ENCODE measurements at places on chromosomes 16 and 17.
A peak's percentile ranks its signal among the peaks of the same experiment; 100 is the strongest.

- peak; percentile 94 for DNase-seq
Observed at GRCh38 chr17:68035131-68035522, 408 bp upstream of the KPNA2 start.

GRCh38 chr16:75868636-75869632, 142.6 kb upstream of the CPHXL start:
- DNase-seq = no peak

- no peak for DNase-seq
Observed at GRCh38 chr17:1627182-1627981, 1.3 kb downstream of the SLC43A2 start.

- DNase-seq = peak; percentile 54
Observed at GRCh38 chr16:84065536-84066132, 23.0 kb upstream of the SLC38A8 start.

- peak; percentile 1 for DNase-seq
Observed at GRCh38 chr16:27432558-27432957, 30.6 kb downstream of the IL21R start.

GRCh38 chr17:60401819-60402218, 9.9 kb upstream of the USP32 start:
- DNase-seq = no peak

- DNase-seq = no peak
Observed at GRCh38 chr16:27974896-27975540, 88.5 kb downstream of the GSG1L start.

- no peak for DNase-seq
Observed at GRCh38 chr17:39092692-39093230, 58.7 kb downstream of the PLXDC1 start.

DNA sequence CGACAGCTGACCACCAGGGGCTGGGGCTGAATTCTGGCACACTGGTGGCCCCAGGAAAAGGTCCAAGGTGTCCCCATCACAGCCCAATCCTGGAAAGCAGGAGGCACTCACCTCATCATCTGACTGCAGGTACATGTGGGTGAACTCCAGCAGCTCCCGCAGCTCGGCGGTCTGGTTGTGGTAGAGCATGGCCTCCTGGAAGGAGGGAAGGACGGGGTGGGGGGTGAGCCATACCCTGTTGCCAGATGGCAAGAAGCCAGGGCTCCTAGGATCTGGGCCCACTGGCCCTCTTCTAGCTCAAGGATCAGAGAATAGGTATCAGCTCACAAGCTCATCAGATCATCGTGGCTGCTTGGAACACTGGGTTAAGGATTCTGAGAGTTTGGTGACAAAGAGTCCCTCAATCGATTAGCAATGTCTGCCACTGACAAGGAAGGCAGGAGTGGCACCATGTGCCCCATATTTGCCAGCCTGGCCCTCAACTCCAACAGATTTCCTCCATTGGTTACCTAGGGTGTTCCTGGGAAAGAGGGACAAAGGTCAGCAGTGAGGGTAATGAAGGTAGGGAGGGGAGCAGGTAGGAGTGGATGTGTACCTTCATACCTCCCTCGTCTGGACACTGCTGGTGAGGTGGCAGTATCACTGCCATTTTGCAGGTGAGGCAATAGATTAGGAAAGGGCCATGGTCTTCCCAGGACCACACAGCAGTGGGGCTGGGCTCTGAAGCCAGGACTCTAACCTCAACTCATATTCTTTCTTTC, 4.9 kb downstream of the P3H4 start:
- DNase-seq = no peak

DNA sequence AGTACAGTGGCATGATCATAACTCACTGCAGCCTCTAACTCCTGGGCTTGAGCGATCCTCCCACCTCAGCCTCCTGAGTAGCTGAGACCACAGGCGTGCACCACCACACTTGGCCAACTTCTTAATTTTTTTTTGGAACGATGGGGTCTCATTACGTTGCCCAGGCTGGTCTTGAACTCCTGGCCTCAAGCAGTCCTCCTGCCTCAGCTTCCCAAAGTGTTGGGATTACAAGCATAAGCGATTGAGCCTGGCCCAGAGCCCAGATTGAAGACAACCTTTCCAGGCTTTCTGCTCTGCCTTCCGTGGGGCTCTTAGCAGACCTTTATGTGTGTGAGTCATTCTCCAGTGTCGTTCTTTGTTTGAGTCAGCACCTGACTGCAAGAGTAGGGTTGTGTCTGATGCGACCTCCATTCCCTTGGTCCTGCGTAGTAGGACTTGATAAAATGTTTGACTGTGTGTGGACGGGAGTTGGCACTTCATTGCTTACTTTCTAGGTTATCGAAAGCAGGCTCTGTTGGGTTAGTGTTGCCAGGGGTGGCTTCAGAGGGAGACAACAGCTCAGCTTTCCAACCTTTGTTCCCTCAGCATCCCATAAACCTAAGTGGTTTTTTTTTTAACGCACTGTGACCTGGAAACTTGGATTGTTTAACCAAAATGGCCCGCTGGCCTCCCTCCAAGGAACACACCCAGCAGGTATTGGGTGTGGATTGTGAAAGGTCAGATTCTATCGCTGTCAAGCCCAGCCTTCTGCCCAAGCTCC, 26.4 kb downstream of the EEF2K start:
- DNase-seq = peak; percentile 55

GRCh38 chr16:7509963-7510601, 177.4 kb downstream of the RBFOX1 start:
- DNase-seq = no peak

- DNase-seq = no peak
Observed at GRCh38 chr17:73548620-73549311, 95.5 kb downstream of the SDK2 start.

GRCh38 chr17:2013994-2014317, 11.2 kb downstream of the RTN4RL1 start:
- no peak for DNase-seq

GRCh38 chr17:44795928-44796327, 34.2 kb downstream of the GJC1 start:
- no peak for DNase-seq

DNA sequence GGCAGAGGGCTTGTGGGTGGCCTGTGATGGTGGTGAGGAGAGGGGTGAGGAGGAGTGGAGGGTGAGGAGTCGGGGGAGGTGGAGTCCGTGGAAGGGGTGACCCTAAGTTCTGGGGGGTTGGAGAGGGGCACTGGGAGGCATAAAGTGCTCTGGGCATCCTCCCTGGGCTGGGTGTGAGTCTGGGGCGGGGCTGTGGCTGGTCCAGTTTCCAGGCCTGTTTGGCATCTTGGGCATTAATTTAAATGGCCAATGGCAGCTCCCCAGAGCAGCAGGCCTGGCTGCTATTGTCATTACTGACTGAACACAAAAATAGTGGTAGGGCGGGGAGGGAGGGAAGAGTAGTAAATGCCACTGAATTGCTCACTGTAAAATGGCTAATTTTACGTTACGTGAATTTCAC, 7.7 kb upstream of the ARHGAP23 start:
- DNase-seq = no peak

All from activated CD4-positive, alpha-beta T cell treated with anti-CD3 and anti-CD28 coated beads for 48 hours (primary cell).